HCT116 (cell line): ENCODE measurements at places on chromosomes 12 and 14. TPM values are rescaled to one million over a fixed set of nuclear protein-coding genes. Genes with fewer than 3 reads are reported as not detected.

Gene CRACR2A
- total RNA-seq, result 18.4 TPM

Gene NR1H4
- not detected for total RNA-seq

Gene HPD
- total RNA-seq, result 1.1 TPM

Gene LRTM2
- 0.07 TPM for total RNA-seq

Gene KERA
- not detected for total RNA-seq

Gene FSCB
- not detected for total RNA-seq

Gene TMTC1
- 2.0 TPM for total RNA-seq

- no peak for DNase-seq
These were observed 38.3 kb downstream of the FNTB start for GRCh38 chr14:65024957-65025356.

DNA sequence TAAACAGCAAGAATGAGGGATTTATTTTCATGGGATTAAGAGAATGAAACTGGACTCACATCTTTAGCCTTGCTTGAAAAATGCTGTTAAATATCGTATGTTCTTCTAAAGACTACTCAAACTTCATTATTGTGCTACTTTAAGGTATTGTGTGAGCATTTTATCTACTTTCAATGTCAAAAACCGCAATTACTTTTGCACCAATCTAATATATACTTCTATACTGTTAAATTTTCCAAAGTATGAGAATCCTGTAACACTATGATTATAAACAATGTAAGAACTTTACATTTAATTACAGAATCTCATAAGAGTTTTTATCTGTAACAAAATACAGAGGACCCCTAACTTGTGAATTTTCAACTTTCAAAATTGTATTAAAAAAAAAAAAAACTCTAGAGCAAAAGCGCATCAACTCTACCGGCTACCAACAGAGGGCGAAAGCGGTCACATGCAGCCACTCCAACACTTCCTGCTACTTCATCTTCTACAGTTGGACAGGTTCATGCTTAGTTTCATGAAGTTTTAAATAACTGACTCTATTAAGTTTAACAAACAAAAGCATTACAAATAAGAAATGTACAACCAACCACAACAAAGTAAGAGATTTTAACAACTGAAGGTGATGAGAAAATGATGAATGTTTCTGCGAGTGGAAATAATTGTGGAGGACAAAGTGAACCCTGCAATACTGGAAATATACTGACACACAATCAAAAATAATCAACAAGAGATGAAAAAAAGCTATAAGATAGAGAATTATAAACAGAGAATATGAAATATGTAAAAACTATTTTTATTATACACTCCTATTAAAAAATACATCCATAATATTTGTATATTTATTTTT, 210.9 kb downstream of the MED13L start:
- peak; percentile 33 for DNase-seq

DNA sequence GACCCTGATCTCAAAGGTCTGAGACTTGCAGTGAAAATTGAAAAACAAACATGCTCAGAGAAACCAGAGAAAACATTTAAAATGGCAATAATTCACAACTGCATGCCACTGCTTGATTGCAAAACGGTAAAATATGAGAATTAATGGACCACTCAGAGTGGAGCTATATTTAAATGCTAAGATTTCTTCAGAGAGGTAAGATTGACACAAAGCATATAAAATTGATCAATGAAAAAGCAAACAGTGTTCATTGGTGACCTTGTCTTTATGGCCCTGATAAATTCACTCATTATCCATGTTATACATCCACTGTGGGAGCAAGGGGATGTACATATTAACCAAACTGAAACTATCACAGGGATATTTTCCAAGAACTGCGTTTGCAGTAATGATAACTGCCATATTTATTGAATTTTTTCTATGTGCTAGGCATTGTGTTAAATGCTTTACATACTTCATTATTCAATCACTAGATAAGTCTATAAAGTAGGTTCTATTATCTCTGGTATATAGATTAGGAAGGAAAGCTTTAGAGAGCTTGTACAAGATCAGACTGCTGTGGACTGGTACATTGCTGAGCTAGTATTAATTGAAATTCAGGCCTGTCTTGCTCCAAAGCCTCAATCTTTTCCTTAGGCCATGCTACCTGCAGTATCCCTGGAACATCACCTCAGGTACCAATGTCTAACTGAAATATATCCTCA, 113.9 kb upstream of the LMO3 start:
- DNase-seq, result no peak

GRCh38 chr14:68666236-68666635, 126.6 kb downstream of the ZFP36L1 start:
- DNase-seq, result no peak

DNA sequence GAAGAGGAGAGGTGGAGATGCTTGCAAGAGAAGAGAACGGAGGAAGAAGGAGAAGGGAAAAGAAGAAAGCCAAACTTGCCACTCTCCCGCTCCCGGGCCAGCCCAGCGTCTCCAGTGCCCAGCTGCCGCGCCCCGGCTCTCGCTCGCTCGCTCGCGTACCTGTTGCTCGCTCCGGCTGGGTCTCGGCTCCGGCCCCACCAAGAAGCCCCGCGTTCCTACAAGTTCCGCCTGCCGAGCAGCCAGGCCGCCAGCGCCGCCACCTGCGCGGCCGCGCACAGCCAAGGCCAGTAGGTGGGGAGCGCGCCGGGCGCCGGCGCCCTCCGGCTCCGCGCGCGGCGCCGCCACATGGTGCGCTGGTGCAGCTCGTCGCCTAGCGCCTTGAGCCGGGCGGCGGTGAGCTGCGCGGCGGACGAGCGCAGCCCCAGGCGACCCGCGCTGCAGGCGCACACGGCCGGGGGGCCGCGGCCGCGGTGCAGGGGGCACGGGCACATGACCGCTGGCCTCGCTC, 370 bp downstream of the HRK start:
- no peak for DNase-seq

DNA sequence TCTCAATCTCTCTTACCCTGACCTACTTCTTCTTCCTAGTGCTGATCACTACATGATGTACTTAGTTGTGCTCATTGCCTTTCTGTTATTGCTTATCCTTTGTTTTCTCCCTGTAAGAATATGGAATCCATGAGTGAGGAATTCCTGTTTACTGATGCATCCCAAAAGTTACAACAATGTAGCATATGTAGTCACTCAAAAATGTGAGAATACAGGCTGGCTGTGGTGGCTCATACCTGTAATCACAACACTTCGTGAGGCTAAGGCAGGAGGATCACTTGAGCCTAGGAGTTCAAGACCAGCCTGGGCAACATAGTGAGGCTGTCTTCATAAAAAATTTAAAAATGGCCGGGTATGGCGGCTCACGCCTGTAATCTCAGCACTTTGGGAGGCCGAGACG, 8.0 kb upstream of the WDR20 start:
- no peak for DNase-seq

- DNase-seq, result no peak
These were observed 18.0 kb upstream of the PARP11 start for GRCh38 chr12:3891201-3891600.

DNA sequence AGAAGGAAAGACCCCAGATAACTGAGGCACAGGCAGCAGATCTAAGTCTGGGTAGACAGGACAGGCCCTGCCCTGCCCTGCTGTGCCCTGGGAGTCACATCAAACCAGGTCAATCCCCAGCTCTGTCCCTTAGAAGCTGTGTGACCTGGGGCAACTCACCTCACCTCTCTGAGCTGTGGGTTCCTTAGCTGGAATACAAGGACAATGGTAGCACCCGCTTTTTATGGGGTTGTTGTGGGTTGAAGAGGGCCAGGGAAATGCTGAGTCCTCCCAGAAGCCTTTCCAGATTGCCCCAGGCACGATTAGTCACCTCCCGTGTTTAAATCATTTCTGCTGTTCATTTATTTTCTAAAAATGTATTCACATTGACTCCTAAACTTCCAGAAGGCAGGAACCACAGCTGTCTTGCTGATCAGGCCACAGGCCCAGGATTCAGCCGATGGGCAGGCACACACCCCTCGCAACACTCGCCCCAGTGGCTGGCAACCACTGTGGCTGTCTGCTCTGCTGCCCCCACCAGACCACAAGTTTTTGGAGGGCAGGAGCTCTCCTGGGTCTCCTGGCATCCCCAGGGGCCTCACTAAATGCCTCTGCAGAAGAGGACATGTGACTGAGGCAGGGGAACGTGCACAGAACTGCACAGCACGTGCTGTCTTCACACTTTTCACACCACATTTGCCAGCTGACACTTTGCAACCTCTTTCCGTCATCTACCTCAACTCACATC, 3.0 kb downstream of the SELPLG start:
- no peak for DNase-seq

GRCh38 chr14:70563869-70564268, 29.1 kb upstream of the ADAM20 start:
- DNase-seq, result no peak

DNA sequence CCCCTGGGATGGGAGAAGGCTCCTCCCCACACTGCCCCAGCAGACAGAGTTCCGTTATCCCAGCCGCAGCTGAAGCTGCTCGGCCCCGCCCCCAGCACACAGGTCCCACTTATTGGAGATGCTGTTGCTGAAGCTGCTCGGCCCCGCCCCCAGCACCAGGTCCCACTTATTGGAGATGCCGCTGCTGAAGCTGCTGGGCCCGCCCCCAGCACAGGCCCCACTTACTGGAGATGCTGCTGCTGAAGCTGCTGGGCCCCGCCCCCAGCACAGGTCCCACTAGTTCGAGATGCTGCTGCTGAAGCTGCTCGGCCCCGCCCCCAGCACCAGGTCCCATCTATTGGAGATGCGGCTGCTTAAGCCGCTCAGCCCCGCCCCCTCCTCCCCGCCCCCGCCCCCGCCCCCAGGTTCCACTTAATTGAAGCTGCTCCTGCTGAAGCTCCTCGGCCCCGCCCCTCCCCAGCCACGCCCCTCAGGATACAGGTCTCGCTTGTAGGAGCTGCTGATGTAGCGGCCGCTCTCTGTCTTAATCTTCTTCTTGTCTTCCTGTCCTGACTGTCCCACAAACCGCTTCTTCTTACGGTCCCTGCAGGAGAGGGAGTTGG, 12.0 kb downstream of the CFAP73 start:
- peak; percentile 74 for DNase-seq

GRCh38 chr12:26282339-26282940, 87.1 kb downstream of the SSPN start:
- no peak for DNase-seq

DNA sequence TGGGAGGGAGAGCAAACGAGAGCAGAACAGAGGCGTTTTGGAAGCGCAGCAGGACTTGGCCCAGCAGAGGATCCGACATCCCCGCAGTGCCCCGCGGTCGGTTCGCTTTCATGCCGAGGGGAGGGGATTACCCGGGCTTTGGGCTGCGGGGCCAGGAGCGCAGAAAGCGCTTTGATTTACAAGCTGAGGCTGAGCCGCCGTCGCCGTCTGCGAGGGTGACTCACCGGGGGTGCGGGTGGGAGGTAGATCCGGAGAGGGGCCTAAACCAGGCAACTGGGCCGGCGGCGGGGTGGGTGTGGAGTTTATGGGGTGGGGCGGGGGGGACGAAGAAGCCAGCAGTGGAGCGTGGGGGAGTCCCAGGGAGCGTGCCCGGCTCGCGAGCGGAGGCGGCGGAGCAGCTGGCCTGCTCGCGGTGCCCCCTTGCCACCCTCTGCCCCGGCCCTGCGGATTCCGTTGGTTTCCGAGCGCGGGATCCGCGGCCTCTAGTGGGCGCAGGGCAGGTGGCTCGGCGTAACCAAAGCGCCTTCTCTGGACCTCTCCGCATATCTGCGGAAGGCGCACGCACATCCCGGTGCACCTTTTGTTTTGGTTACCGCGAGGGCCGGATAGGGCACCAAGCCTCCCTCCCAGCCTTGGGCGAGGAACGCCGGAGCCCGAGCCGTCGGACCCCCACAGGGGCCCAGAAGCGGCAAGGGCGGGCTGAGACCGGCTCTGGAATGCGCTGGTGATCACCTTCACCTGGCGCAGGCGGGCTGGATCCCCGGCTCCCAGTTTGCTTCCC, 2.6 kb downstream of the SIX4 start:
- peak; percentile 54 for DNase-seq

DNA sequence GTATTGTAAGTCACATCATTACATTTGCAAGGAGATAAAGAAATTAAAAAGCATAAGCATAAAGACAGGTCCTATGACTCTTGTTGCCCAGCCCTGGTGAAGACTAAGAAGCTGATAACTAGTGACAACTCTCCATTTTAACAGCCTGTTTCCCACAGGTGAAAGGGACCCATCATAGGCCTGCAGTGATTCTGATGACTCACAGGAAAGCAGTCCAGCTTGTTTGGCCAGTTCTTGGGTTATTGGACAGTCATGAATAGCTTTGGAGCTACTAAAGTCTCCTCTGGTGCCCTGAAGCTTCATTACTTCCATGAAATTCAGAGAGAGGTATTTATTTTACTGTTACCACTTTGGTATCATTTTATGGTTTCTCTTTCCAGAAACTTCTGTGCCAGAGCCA, 55.5 kb upstream of the DYRK2 start:
- peak; percentile 87 for DNase-seq

DNA sequence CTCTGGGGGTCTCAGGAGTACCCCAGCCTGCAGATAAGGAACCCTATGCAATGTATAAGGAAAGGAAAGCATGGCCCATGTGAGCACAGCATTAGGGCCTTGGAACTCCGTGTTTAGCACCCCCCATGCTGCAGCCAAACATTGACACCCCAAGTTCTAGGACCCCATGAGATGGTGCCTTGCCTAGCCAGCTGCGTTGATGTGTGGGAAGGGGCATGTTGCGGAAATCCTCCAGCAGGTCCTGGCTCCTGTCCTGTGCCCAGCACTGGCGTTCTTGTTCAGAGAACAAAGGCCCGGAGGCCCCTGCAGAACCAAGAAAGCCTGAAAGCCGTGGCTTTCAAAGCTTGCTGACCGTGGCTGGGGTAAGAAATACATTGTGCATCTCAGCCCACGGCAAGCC, 99.4 kb upstream of the DIO3 start:
- DNase-seq, result no peak

DNA sequence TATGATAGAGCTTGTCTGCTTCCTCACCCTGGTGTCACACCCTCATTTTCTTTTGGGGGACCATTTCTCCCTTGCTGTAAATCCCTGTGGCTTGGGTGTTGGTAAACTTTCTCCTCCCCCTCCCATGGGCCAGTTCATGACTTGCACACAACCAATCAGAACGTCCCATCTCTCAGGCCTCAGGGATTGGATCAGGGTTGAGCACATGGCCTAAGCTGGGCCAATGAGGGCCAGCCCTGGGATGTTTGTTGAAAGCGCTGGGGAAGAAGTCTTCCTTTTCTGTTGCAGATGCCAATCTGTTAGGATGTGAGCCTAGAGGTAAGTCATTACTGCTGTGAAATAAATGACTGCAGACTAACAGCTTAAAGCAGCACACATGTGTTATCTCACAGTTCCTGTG, 136.7 kb downstream of the AACS start:
- no peak for DNase-seq

GRCh38 chr14:96202441-96203094, 2.1 kb upstream of the BDKRB2 start:
- no peak for DNase-seq
